ENCODE measurements at places on chromosomes 7 and 10.

DNA sequence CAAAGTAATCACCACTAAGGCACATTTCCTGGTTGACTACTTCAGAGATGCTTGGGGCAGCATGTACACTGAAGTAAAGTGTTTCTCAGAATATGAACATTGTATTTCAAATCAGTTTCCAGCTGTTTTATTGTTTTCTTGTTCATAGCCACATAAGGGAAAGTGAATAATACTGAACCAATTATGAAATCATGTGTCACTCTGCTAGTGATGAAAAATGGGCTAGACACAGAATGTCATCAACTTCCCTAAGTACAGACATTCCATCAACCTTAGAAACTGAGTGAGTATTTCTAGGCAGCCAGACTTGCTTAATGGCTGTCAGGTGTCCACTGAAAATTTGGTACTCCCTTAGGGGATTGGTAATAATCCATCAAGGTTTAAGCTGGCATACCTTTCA lies 603.5 kb downstream of the ARL4A start:
- DNase-seq = no peak

- DNase-seq = no peak
Measured at GRCh38 chr10:29569795-29570194, 65.0 kb downstream of the SVIL start.

DNA sequence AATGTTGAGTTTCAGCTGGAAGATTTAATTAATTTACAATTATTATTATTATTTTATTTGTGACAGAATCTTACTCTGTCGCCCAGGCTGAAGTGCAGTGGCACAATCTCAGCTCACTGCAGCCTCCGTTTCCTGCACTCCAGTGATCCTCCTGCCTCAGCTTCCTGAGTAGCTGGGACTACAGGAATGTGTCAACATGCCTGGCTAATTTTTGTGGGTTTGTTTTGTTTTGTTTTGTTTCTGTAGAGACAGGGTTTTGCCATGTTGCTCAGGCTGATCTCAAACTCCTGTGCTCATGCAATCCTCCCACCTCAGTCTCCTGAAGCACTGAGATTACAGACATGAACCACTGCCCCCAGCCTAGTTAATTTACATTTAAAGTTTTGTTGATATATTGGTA lies 93.8 kb upstream of the MEOX2 start:
- DNase-seq = no peak

GRCh38 chr7:139183878-139184338 lies 47.1 kb upstream of the UBN2 start:
- DNase-seq = no peak

DNA sequence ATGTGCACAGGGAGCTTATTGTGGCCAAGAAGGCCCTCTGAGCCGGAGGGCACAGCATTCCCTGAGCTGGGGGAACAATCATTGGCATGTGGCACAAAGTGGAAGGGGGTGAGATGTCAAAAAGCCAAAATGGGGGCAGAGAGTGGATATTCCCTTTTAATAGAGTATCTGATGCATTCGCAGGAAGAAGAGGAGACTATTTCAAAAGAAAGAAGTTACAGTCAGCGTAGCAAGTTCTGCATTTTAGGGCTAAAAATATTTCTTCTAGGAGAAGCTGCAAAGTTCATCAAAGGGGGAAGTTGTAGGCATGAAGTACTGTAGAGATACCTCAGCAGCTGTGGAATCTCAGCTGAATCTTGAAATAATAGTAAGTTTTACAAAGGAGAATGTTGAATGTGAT lies 136.0 kb upstream of the WDR11 start:
- DNase-seq = no peak

- peak; percentile 75 for DNase-seq
Measured at GRCh38 chr10:96670786-96671185, 49.5 kb downstream of the PIK3AP1 start.

DNA sequence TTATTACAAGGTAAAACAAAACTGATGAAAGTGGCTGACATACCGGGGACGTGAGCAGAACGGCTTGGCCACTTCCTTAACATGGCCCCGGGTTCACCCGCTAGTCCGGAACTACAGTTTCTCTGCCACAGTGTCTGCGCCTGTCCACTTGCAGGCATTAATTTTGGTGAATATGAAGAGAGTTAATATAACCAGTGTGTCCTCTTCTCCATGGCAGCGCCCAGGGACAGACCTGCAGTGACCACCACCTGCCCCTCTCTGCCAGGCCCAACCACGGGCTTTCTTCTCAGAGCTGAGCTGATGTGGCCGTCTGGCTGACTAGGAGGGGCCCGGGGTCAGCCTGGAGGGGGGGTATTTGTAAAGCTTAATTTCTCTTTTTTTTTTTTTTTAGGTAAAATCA lies 1.1 kb upstream of the NDUFB2 start:
- DNase-seq = no peak

DNA sequence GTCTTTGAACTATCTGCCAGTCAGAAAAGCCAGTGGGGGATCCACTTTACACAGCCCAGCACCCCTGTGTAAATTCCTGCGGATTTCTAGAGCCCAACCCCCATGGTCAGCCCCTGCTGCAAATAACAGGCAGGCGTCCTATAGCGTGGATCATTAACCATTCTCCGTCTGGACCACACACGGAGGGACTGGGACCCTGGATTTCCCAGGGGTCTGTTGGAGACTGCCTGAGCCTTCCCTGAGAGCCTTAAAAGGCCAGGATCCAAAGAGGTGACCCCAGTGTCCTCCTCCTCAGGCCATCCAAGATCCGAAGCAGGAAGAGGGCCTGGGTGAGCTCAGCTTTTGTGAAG lies 11.2 kb upstream of the GRID1 start:
- no peak for DNase-seq

DNA sequence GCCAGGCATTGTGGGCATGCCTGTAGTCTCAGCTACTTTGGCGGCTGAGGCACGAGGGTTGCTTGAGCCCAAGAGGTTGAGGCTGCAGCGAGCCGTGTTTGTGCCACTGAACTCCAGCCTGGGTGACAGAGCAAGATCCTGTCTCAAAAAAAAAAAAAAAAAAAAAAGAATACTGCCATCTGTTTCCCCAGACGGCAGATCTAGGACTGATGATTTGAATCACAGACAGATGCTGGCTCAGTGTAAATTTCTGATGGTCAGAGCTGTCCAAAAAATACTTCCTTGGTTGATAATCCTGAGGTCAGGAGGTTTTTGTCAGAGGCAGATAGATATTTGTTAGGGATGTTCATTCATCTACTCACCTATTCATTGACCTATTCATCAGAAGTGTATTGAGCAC lies 130.7 kb downstream of the REEP3 start:
- DNase-seq = no peak

DNA sequence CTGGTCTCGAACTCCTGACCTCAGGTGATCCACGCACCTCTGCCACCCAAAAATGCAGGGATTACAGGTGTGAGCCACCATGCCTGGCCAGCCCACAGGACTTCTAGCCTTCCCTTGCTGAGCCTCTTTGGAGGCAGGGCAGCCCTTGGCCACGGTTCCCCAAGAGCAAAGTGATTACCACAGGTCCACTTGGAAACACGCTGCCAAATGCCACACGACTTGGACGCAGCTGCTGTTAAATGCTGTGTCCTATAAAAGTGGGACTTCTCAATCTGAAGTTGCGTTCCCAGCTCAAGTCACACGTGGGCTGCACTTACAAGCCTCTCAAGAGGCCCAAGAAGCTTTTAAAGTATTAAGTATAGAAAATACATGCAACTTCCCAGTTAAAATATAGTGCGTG lies 30.1 kb downstream of the CTBP2 start:
- DNase-seq = no peak

- DNase-seq = no peak
Measured at GRCh38 chr7:22201186-22201880, 155.6 kb downstream of the RAPGEF5 start.

DNA sequence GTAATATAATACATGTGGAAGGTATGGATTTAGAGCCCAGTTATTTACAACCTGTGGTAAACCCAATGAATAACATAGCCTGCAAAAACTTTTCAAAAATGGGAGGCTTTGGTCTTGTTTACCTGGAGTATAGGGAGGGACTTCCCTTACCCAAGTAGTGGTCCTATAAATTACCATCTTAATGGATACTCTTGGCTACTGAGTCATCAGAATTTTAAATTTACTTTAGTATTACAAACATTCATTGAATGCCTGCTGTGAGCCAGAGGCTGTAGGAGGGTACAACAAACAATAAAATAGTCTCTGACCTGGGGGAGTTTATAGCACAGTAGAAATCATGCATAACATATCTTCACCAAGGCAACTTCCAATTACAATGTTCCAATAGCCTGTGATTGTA lies 365.1 kb downstream of the BBS9 start:
- DNase-seq = no peak

Data from SHP77 treated with DMSO at 0.1 percent for 48 hours (cell line).